ENCODE measurements at places on chromosomes 3 and 15.

- no peak for DNase-seq
These were observed 198.4 kb downstream of the ADAMTS17 start for GRCh38 chr15:100143378-100143777.

DNA sequence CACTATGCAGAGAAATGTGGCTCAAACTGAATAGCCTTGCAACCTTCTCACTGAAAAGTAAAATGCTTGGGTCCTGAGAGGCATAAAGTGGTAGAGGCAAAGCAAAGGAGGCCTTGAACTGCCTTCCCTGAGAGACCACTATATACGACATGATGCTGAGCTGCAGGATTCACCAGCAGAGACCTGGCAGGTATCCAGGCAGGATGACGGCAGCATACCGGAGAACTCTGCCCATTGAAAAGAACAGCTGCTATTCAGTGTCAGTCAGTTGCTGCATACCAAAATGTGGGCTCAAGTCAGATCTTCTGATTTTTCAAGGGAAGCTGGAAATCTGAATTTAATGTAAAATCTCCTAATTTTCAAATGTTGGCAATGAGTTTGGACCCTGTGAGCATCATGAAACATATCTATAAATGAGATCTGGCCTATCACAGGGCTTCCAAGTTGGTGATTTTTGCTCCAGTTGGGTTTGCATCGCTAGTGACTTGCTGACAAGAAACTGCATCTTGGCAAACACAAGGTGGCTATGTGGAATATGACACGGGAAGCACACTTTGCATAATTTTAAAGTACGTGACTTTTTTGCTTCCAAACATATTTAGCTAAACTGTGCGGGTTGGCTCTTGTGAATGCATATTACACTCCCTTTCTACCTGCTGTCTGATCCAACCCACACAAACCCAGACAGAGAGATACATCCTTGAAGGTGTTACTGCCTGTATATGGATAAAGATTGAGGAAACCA lies 529.0 kb downstream of the AGBL1 start:
- no peak for DNase-seq

DNA sequence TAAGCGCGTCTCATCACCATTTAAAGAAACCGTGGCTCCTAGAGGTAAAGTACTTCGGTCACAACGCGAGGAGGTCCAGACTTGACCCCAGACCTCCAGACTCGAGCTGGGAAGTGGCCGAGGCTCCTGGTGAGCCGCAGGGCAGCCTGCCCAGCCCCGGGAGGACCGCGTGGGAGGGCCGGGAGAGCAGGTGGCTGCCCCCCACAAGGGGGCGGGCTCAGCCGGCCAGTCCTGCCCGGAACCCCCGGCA lies at the start of gene SLC27A2:
SLC27A2 (plus strand) TSS at position 228 of the 250 bp plus-strand sequence. CDS start 232 bp downstream, outside the sequence.
- no peak for DNase-seq

DNA sequence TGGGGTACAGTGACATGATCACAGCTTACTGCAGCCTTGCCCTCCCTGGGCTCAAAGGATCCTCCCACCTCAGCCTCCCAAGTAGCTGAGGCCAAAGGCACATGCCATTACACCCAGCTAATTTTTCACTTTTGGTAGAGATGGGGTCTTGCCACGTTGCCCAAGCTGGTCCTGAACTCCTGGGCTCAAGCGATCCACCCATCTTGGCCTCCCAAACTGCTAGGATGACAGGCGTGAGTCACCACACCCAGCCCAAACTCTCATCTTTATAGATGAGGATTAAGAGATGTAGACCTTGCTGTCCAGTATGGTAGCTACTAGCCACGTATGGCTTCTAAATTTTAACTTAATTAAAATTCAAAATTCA lies 4.4 kb upstream of the ABHD5 start:
- no peak for DNase-seq

GRCh38 chr3:46272028-46272451 lies 29.8 kb downstream of the CCR3 start:
- no peak for DNase-seq

DNA sequence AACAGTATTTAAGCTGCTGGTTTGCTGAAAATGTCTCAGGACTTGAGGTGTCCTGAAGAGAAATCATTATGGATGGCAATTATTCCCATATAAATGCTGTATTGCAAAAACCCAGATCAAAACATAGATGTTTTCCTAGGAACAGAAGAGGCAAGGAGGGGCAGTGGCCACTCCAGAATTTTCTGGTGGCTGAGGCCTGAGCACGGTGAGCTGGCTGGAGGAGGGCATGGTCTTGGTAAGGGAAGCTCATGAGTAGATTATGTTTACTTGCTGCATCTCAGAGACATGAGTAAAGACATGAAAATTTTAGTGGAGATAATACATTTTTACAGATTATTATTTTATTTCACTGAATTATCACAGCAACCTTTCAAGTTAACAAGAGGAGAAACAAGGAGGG lies 31.1 kb downstream of the PGPEP1L start:
- no peak for DNase-seq

DNA sequence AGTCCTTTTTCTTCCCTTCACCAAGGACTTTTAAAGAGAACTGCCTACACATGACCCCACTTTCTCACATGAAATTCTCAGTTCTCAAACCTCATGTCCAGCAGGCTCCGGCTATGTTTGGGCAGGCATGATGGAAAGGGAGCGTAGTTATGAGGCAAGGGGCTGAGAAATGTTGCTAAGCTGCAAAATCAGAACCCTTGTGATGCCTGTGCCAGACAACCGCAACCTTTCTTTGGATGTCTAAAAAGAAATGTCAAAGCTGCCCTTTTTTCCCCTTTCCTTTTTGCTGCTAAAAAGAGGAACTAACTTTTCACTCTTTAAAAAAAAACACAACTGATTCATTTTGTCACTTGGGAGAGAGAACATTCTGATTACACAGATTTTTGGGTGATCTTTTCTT lies 19.2 kb downstream of the GNB4 start:
- DNase-seq = no peak

GRCh38 chr3:13722178-13722577 lies 157.7 kb downstream of the WNT7A start:
- no peak for DNase-seq

DNA sequence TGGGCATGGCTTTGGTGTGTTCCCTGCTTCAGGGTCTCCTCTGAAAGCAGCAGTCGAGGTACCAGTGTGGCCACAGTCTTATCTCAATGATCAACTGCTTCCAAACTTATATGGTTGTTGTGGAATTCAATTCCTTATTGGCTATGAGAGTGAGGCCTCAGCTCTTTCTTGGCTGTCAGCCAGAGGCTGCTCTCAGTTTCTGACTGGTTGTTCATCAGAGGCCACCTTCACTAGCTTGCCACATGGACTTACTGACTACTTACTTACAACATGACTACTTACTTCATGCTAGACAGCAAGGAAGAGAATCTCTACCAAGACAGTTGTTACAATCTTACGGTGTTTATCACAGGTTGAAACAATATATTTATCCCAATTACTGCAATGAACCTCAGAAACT lies 789.2 kb downstream of the DIPK2A start:
- no peak for DNase-seq

GRCh38 chr3:194736277-194736895 lies 50.7 kb downstream of the FAM43A start:
- no peak for DNase-seq

GRCh38 chr3:11567516-11568467 lies 75.9 kb downstream of the VGLL4 start:
- no peak for DNase-seq

DNA sequence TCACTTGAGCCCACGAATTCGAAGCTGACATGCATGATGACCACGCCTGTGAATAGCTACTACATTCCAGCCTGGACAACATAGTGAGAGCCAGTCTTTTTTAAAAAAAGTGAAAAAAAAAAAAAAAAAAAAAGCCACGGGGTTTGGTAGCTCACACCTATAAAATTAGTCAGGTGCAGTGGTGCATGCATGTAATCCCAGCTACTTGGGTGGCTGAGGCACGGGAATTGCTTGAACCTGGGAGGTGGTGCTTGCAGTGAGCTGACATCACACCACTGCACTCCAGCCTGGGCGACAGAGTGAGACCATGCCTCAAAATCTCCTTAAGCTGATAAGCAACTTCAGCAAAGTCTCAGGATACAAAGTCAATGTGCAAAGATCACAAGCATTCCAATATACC lies 44.4 kb downstream of the CSNK1G1 start:
- DNase-seq = no peak

DNA sequence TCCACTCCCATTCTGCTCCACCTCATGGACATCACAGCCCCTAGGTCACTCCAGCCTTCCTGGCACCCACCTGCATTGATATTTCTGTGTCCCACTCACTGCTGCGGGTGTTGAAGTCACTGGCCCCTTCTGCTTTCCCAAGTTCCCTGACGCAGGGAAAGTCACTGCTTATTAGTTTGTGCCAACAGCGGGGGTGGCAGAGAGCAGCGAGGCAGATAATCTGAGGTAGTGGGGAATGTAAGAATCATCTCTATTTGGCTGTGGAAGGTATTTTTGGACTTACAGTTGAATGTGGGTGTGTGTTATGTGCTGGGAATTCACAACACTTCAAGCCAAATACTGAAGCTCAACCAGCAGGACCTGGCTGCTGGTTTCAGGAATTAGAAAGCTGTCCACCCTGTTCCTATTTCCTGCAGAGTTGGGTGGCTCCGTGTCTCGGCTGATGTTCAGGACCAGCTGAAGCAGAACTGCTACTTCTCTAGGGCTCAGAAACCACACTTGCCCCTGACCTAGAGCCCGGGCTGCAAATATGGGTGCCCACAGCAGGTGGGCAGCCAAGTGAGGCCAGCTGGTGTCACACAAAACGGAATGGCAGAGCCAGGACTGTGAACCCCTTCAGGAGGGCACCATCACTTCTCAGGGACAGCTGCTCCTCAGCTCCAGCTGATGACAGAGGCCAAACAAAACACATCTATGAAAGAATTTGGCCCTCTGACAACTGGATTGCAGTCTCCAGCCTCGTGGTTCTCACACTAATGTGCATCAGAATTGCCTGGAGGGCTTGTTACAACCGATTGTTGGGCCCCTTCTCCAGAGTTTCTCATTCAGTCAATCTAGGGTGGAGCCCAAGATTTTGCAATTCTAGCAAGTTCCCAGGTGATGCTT lies 57.7 kb downstream of the SEMA5B start:
- no peak for DNase-seq

DNA sequence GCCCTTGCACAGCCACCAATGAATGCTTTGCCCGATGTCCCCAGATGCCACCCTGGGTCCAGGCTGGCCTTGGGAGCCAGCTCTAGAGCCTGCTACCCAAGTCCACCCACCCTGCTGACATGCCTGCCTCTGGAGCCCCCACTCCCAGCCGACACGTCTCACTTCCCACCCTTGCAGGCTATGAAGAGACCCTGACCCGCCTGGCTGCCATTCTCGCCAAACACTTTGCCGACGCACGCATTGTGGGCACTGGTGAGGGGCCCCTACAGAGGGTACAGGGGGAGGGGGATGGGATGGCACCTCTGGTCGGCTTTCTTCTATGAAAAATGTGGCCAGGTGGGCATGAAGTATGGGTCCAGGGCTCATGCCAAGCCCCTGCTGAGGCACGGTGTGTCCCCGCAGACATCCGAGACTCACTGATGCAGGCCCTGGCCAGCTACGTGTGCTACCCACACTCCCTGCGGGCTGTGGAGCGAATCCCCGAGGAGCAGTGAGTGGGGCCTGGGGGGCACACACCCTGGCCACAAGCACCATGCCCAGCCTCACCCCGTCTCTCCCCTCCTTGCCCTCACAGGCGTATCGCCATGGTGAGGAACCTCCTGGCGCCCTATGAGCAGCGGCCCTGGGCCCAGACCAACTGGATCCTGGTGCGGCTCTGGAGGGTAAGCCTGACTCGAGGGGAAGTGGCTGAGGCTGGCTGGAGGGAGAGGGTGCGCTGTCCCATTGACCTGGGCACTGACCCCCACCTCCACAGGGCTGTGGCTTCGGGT lies 6.0 kb downstream of the AMIGO3 start:
- no peak for DNase-seq

- no peak for DNase-seq
These were observed 82.6 kb upstream of the ADPGK start for GRCh38 chr15:72866182-72866581.

GRCh38 chr3:43856351-43856750 lies 165.6 kb downstream of the ABHD5 start:
- no peak for DNase-seq

- no peak for DNase-seq
These were observed 129.9 kb upstream of the OSTN start for GRCh38 chr3:191068946-191069813.

DNA sequence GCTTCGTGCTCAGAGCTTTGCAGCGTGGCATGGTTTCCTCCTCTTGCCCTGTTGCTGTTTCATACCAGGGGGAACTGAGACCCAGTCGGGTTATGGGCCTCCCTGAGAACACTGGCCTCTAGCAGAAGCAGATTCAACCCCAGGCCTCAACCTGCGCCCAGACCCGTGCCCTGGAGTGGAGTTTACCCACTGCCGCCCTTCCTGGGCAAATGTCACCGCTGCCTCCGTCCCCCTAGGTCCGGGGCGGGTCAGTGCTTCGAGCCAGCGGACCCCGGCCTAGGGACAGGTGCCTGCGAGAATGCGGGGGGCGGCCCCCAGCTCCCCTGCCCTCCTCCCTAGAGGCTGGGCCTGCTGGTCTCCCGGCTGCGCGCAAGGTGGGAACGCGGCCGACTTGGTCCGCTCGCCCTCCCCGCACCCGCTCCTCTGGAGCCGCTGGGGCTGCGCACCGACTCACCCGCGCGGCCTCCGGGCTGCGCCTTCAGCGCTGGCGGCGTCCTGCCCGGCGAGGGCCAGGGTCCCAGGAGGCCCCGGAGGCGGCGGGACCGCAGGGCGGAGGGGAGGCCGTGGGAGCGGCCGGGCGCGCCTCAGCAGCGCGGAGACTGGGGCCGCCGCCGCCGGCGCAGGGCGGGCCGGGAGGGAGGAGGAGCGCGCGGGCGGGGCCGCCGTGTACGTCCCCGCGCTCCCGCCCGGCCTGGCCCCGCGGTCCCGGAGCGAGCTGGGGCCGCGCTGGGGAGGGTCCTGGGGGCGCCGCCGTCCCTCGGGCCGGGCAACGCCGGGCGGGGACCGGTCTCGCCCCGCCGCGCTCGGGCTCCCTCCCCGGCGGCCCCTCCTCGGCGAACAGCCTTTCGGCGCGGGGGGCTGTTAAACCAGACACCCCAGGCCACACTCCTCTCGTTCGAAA lies at the start of gene PIGZ:
PIGZ (minus strand) TSS at position 601 of the 901 bp plus-strand sequence. CDS start 16,802 bp downstream, outside the sequence.
- peak; percentile 40 for DNase-seq

DNA sequence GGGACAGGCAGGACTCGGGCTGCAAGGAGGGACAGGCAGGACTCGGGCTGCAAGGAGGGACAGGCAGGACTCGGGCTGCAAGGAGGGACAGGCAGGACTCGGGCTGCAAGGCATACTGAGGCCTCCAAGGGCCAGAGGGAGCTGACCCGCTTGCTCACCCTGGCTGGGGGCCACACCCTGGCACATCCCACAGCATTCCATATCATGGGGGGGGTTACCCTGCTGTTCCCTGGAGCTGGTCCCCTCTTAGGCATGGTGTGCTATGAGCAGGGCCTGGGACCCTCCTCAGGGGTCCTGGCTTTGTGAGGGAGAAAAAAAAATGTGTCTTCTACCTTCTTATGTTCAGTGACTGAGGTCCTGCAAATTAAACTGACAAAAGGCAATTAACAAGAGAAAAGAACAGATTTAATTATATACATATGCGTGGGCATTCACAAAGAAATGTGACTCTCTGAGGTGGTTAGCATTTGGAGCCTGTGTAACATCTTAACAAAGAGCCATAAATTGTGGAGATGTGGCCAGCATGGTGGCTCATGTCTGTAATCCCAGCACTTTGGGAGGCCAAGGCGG lies 97.6 kb upstream of the ALDH1A3 start:
- DNase-seq = no peak

- DNase-seq = no peak
These were observed 73.8 kb downstream of the SMAD3 start for GRCh38 chr15:67138891-67139855.
